ENCODE measurements at places on chromosomes 3 and 15.

- no peak for DNase-seq
Measured at GRCh38 chr15:85661859-85662258, 132.9 kb downstream of the KLHL25 start.

DNA sequence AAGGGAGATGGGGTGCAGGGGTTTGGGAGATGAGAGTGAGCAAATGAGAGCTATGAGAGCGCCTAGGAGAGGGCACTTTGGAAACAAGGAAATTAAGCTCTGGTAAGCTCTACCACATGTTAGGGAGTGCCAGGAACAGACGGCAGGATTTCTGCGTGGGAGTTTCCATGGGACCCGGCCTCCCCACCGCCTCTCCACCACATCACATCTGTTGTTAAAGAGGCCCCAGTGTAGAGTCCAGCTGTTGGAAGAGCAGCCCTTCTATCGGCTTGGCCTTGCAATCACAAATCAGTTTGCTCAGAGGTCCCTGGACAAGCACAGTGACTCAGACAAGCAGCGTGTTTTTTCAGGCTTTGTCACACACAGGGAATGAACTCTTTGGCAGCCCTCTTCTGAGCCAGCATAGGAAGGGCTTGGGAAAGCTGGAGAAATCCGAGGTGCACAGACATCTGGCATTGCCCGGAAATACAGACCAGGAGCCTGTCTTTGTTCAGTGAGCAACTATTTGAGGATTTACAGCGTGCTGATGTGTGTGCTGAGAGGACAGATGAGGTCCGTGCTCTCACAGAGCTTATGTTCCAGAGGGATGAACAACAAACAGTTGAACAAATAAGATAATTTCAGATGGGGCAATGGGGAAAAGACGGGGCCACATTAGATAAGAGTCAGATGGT is 370.6 kb upstream of the PROK2 start:
- no peak for DNase-seq

- no peak for DNase-seq
Measured at GRCh38 chr3:61769266-61769990, 208.1 kb downstream of the PTPRG start.

DNA sequence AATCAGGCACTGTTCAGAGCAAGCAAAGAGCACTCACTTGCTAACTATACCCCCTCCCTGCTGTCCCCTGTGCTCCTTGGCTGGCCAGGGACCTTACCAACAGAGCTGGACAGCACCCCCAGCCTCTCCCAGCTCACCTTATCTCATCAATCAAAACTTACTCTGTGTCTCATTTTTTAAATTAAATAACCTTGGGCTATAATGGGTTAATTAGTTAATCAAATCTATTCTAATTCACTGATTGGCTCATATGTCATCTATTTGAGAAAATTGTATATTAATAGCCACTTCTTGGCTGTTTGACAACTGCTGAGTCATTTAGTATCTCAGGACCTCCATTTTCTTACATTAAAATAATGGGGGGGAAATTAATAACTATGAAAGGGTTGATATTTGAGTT is 22.9 kb downstream of the IL5RA start:
- no peak for DNase-seq

GRCh38 chr15:29570121-29570947 is 251.9 kb downstream of the TJP1 start:
- DNase-seq: no peak

- no peak for DNase-seq
Measured at GRCh38 chr3:172692751-172693338, 18.0 kb downstream of the NCEH1 start.

GRCh38 chr3:122875547-122876127 is 80.8 kb downstream of the SLC49A4 start:
- no peak for DNase-seq

DNA sequence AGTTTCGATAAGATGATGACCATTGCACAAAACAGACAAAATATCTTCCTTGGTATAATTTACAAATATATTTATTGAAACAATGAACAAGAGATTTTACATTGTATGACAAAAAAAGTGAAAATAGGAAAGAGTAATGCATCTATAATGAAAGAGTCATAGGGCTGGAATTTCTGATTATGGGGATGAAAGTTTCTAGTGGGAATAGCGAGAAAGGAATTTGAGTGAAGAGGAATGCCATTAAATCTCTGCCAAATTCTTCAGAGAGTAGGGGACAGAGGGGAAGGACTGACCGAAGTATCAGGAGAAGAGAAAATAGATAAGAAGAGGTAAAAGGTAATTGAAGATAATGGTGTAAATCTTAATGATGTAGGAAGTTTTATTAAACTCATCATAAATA is 125.4 kb downstream of the VGLL3 start:
- no peak for DNase-seq

DNA sequence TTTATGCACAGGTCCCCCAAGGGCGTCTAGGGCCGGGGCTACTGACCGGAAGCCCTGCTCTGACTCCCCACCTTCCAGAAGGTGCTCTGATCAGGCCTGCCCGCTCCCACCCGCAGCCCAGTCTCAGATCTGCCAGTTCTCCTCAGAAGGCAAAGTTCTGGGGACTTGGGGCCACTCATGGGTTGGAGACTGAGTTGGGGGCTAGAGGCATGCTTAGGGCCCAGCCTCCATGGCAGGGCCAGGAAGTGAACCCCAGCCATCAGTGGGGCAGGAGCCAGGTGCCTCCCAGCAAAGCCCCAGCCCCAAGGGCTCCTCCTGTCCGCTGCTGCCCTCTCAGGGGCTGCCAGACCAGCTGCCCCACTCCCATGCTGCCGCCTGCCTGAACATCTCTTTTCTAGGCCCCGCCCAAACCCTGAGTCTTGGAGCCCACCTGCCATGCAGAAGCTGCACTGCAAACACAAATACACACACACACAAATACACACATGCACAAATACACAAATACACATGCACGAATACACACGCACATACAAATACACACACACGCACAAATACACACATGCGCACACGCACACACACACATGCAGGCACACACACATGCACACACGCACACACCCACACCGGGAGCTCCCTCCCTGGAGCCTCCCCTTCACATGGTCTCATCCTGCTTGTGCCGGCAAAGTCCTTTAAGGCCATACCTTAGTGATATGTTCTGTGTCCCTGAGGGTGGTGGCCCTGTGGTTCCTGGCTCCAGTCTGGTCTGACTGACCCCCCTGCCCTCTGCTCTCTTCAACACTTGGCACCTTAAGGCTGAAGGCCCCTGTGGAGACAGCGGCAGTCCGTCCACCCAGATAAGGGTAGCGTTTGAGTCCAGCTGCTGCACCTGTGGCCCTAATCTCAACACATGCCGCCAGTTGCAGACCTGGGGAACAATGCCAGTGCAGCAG is 59.2 kb upstream of the KLF13 start:
- DNase-seq: no peak

DNA sequence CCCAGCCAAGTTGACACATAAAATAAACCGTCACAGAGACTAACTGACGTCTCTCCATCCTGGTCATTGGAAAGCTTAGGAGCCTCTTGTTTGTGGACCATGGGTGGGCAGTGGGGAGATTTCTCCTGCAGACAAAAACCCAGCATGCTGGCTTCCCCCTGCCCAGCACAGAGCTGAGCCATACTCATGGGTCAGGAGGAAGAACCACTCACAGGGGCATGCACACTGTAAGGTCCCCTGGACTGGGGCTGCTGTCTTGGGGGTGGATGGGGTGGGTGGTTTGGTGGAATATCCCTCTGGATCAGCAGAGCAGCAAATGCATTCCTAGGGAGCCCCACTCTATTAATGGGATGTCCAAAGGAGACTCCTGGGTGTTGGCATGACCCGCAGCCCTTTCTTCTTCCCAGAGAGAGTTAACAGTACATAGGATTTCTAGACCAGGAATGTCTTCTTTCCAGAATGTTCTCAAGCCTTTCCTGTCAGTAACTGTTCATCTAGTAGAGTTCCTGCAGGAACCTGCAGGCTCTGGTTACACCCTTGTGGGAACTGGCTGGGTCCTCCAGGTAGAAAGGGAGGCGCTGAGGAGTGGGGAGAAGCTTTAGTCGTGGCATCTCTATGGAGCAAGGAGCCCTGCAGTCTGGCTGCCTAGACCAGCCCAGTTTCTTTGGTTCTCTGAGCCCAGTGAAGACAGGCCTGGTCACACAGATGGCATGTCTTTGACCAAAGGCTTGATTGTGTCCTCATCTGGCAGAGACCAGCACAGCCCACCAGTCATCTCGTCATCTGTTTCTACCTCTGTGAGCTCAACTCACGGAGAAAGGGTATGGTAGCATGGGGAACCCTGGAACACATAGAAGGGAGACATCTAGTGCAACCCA is 73.4 kb upstream of the PRR23C start:
- DNase-seq: no peak

DNA sequence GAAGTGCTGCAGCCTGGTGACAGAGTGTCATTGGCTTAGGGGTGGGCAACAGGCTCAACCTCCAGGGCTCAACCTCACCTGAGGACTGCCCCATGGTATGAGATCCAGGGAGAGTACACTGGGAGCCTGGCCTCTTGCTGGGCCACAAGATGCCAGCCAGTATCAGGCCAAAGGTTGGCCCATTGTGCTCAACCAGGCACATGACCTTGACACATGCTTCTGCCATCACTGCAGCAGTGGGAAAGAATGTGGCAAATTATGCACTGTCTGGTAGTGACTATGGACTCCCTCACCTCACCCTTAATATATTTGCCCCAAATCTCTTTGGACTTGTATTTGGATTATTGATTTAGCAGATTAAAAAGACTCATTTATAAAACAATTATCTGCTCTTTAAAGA is 233.9 kb upstream of the GOLGA6L4 start:
- no peak for DNase-seq

DNA sequence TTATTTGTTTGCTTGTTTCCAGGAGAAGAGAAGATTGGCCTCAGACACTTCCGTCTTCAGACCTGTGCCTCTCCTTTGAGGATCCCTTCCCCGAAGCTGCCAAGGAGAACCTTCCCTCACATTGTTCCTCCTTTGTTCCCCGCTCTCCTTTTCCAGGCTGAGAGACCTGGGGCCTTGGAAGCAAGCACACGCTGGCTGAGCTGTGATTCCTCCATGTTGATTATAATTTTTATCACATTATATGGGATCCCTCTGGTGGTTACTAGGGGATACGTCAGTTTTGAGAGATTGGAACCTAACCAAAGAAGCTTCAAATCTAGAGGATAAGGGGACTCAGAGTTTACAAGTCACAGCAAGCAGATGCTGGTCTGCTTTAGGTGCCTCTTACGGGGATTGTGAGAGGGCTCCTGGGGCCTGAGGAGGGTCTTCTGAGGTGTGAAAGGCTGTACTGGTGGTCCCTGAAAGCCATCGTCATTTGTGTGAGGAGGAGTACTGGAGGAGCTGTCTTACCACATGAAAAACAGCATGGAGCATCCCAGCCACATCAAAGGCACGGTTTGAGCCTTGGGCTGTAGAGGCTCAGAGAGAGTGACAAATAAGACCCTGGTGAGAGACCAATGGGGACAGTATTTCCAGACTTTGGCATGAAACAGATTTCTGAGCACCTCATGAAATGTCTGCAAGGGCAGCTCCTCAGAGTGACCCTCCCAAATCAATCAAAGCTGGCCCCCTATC is 760.1 kb upstream of the CFAP20DC start:
- DNase-seq: no peak

DNA sequence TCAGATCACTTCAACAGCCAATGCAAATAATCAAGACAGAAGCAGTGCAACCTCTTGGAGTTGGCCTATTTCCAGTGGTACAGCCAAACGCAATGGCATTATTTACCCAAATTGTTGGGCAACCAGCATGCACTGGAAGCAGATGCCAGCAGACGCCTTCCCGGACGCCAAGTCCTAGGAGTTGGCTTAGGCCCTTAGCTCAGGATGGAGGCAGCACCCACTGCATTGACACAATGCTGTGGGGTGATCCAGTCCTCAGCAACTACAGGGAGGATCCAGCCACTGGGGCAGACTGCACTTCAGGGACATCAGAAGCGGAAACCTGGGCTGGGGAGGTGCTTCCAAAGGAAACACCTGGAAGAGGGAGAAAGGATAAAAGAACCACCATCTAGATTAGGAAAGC is 290.4 kb downstream of the FAM43A start:
- no peak for DNase-seq

Data from NCI-H1417 treated with DMSO at 0.1 percent for 48 hours (cell line).